Activated T-helper 2 cell treated with anti-CD3 and anti-CD28 coated beads, Interferon-gamma antibody, Interleukin-2, Interleukin-4, amounts not matched to agents 10 μg/mL and 5 μg/mL and 100 μg/mL, durations not matched to agents 14 hours and 24 hours and 36 hours (primary cell): ENCODE measurements at places on chromosomes 11 and 22.
A peak's percentile ranks its signal among the peaks of the same experiment; 100 is the strongest.

GRCh38 chr22:33772745-33773144 is 147.5 kb downstream of the LARGE1 start:
- DNase-seq, result no peak

GRCh38 chr11:35663408-35663702 is 780 bp downstream of the TRIM44 start:
- DNase-seq, result no peak

DNA sequence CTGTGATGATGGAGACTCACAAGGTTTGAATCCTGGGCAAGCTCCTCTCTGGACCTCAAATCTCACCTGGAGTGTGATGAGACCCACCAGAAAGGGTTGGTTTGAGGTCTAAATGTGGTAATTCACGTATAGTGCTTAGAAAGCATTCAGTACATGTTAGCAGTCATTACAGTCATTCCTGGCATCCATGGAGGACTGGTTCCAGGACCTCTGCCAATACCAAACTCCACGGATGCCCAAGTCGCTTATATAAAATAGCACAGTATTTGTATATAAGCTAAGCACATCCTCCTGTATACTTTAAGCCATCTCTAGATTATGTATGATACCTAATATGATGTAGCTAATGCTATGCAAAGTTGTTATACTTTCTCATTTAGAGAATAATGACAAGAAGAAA is 67.6 kb upstream of the CYP2D6 start:
- no peak for DNase-seq

GRCh38 chr11:45737056-45737455 is 67.9 kb upstream of the SLC35C1 start:
- no peak for DNase-seq

DNA sequence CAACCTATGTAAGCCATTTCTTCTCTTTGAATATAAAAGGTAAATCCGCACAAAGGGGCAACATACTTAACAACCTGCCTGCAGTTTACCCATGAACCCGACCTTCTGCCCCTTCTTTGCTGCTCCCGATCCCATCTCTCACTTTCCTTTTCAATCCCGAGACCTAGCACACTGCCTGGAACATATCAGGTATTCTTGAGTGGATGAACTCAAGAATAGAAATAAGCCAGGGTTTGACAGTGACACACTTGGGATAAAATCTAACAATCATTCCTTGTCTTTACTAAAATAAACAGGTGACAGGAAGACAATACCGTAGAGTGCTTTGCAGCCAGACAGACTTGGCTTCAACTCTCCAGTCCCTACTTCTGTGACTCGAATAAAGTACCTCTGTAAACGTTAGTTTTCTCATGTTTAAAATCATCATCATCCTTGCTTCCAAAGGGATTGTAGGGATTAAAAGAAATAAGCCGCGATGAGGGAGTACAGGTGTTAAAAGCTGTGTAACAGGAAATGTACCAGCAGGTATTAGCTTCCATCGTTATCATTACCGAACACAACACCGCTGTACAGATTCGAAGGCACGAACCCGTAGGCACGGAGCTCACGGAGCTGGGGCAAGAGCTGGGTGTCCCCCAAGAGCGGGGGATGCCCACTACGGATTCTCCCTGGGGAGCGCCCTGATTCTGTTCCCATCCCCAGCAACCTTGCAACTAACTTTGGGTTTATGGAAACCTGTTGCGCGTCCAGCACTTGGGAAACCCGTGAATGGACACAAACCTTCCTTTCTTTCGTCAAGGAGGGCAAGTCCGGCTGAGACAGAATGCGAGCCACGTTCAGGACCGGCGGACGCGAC is 720 bp downstream of the UFD1 start:
- DNase-seq, result peak; percentile 12

DNA sequence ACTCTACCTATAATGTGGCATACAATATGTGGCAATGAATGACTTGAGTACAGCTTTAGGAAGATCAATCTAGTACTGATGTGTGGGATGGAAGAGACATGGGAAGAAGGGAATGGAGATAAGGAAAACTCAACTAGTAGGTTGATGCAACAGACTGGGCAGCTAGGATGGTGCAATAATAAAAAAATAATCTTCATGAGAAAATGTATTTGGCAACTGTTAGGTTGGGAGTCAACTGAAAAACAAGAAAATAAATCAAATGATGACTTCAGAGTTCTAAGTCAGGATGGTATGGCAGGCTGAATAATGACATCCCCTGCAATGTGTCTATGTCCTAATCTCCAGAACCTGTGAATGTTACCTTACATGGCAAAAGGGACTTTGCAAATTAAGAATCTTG is 236.8 kb upstream of the PITPNB start:
- DNase-seq, result no peak

DNA sequence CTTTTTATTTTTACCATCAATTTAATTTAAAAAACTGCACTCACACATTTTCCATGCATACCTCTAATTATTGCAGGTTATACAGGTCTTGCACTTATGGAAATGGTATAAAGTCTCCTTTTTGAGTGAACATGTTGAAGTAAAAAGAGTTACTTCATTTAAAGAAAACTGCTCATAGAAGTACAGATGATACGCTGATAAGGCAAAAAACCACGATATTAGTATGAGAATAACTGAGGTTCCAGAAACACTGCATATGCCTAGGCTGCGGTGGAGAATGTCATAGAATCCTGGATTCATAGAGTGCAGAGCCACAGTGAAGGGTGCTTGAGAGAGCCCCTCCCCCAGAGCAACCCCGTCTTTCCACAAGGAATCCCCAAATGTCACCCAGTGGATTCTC is 175.8 kb downstream of the BCR start:
- no peak for DNase-seq

- no peak for DNase-seq
Measured at GRCh38 chr22:38906052-38906451, 34.0 kb upstream of the CBX6 start.

- peak; percentile 70 for DNase-seq
Measured at GRCh38 chr11:76318744-76319384, 62.1 kb downstream of the THAP12 start.

DNA sequence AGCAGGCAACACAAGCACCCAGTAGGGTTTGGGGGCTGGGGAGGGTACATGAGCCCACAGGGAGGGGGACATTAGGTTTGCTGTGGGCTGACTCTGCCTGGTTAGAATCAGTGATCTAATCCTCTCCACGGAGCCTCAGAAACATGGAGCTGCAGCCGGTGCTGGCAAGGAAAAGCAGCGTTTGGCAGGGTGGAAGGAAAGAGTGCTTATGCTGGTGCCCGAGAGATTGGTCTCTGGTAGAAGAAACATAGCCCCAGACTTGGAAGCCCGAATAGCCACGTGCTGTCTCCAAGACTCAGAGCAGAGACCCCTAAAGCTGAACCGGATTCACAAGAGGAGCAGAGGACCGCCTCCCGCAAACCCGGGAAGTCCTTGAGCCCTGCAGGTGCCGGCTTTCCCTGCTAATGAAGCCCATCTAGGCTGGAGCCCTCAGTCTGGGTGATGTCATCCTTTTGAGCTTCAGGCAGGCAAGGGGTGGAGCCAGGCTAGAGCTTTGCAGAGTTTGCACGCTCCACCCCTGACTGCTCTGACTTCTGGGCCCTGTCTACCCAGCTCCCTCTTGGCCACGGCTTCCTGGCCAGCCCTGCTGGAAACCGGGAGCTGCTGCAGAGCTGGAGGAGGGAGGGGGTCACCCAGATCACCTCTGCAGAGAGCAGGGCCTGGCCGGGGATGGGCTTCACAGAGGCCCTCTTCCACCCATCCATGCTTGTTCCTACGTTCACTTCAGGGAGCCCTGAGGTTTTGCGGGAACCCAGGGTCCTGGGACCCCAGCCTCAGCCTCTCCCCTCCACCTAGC is 35.0 kb upstream of the JAM3 start:
- DNase-seq, result peak; percentile 67

GRCh38 chr22:43377896-43378704 is 33.7 kb upstream of the MPPED1 start:
- DNase-seq, result peak; percentile 24

DNA sequence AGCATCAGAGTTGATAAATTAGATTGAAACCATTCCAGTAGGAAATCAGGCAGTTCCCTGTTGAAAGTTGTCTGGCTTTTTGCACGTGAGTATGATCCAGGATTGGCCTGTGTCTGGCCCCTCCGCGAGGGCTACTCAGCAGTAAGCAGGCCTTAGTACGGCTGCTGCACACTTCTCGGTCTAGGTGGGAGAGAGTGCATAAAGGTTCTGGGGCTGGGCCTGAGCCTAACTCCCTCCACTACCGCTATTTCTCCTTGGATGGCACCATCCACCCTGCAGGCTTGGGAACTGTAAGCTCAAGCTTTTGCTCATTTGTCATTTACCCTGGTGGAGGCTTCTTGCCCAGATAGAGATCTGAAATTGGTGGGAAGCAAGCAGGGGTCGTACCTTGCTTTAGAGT is 22.0 kb downstream of the TUB start:
- no peak for DNase-seq

GRCh38 chr11:130160498-130161155 is 1.0 kb downstream of the ST14 start:
- DNase-seq, result no peak

DNA sequence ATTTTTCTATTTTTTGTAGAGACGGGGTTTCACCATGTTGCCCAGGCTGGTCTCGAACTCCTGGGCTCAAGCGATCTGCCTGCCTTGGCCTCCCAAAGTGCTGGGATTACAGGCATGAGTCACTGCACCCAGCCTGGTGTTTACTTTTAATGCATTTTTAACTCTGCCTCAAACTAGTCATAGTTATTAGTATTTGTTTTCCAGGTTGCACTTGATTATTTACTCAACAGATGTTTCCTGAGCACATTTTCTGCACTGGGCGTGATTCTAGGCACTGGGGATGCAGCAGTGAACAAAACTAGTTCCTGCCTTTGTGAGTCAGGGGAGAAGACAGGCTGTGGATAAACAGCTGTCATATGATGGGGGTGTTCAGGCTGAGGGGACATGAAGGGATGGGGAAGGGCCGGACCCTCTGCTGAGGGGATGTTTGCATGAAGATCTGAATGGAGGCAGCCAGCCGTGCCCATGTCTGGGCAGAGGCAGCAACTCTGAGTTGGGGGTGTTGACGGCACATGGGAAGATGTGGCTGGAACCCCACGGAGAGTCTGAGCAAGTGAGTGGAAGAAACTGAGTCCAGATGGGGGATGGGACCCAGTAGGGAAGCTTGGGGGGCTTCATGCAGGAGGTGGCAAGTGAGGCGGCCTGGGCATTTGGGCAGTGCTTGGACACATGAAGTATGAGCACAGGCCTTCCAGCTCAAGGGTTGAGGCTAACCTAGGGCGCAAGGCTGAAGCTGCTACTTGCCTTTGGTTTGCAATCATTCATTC is 34.4 kb downstream of the MPPED1 start:
- no peak for DNase-seq

DNA sequence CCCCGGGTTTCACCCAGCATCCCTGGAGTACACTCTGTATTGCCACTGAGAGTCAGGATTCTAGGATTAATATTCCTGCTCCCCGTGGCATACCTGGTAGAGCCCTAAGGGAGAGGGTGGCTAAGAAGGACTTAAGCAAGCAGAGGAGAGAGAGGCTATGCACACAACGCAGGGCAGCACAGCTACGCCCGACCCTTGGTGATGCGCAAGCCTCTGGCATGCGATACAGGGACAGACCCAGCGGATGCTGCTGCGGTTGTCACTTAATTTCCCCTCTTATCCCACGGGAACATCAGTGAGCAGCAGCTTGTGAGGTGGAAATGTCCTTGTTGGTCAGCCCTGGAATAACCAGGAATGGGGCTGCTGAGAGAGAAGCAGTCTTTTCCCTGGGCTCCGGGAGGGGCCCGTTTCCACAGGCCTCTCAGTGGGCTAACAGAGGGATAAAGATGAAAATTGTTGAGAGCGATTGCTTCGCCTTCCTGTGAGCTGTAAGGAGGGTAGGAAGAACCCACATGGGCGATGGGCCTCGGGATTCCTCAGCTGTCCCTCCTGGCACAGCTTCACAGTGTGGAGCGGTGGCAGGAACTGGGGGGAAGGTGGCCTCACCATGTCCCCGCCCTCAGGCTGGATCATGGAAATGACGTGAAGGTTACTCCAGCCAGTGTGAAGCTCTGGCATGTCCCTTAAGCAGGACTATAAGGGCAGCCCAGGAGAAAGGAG is 48.4 kb upstream of the RAB1B start:
- DNase-seq, result no peak

DNA sequence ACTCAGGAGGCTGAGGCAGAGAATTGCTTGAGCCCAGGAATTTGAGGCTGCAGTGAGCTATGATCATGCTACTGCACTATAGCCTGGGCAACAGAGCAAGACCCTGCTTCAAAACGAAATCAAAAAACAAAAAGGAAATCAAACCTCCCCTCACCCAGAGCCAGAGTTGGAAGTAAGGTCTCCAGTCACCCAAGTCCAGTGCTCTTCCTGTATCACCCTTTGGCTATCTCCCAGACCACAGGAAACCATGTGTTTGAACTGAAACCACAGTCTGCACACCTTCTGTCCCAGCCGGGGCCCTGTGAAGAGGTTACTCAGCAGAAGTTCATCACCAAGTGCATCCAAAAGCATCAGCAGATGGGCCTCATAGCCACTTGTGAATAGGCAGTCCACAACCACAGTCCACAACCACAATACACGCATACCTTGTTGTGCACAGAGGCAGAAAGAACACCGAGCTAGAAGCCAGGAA is 4.6 kb downstream of the MYH9 start:
- peak; percentile 45 for DNase-seq

GRCh38 chr11:30538251-30538650 is 47.9 kb downstream of the MPPED2 start:
- no peak for DNase-seq

GRCh38 chr11:8328848-8329330 is 65.2 kb upstream of the LMO1 start:
- peak; percentile 39 for DNase-seq

DNA sequence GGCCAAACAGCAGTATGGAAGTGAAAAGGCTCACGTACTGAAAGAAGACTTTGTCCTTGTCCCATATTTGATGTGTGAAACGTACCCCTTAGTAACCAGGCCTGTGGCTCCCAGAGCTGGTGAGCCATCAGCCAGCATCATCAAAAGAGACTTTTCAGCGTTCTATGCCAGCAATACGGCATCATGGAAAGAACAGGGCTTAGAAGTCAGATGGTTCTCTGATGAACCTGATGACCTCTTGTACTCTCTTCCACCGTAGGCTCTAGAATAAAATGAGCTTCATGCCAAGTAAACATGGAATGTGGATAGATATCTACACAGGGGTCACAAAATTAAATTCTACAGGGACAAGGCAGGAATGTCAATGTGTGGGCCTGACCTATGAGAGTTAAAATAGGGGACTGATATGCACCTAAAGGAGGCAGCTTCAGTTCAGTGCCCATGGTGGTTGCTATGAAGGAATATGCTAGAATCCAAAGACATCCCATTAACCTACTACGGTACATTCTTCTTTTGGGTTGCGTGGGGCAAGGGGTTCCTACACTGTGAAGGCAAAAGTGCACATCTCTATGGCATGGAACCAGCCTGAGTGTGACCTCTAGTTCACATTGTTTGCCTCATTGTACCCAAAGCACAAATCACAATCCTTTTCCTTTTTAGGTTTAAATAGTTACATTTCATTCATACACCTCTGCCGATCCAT is 130.6 kb downstream of the ETS1 start:
- DNase-seq, result no peak

GRCh38 chr22:42194953-42195352 is 64.3 kb upstream of the CYP2D6 start:
- DNase-seq, result no peak
